Choroid plexus epithelial cell (primary cell): ENCODE measurements at places on chromosomes 2 and 18.

- no peak for DNase-seq
Measured at GRCh38 chr2:207813942-207814341, 44.2 kb upstream of the FZD5 start.

- DNase-seq = no peak
Measured at GRCh38 chr2:236965841-236966096, 119.9 kb upstream of the COPS8 start.

DNA sequence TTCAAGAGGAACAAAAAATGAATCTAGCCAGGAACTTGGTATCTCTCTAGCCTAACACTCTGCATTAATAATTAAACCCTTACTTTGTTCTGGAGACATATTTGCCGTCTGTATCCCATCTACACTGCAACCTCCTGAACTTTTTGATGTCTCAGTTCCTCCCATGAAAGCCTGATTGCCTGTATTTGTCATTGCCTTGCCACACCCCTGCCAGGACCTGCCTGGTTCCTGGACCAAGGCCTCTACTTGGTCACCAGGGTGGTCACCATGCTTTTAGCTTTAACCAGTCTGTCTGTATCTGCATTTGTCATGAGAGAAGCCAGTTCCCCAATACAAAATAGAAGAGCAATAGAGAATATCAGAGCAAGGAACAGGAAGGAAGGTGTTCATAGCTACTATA is 58.8 kb upstream of the NOL4 start:
- DNase-seq = no peak

DNA sequence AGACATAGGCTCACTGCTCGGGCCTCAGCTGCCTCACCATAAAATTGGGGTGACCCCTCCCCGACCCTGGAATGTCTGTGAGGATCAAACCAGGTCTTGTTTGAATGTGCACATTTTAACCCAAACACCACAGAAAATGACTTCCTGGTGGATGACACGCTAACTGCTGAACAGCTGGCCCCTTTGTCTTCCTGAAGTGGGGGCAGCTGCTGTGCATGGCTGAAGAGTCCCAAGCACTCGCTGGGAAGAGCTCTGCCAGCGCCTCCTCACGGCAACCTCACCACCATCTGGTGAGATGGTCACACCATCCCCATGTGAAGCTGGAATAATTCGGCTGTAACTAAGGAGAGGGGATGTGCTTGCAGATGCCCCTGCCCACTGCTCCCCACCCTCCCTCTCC is 34.0 kb downstream of the AQP12A start:
- DNase-seq = no peak

- DNase-seq = peak; percentile 76
Measured at GRCh38 chr2:228657807-228658402, 476.4 kb upstream of the SPHKAP start.

DNA sequence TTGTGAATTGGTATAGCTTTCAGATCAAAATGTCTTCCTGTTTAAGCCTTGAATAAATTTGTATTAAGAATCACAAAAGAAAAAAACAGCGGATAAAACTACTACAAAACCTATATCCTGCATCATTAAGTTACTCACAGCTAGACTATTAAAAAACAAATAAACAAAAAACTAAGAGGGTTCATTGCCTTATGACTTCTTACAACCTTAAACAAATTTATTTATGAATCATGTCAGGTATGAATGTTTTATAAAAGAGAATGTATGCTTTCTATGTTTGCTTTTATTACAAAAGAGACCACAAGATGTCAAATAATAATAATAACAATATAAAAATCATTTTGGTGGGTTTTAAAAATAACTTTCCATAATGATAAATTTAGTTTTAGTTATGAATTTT is 109.6 kb downstream of the FIGN start:
- no peak for DNase-seq
